Stimulated activated CD8-positive, alpha-beta memory T cell treated with anti-CD3 and anti-CD28 coated beads, Interleukin-7, amount 100 ng/mL, for 48 hours (primary cell): ENCODE measurements at places on chromosomes 7 and 10.
A peak's percentile ranks its signal among the peaks of the same experiment; 100 is the strongest.

GRCh38 chr7:147804032-147804431 is 786.5 kb upstream of the C7orf33 start:
- DNase-seq: no peak

GRCh38 chr7:146375170-146375569 is 258.6 kb downstream of the CNTNAP2 start:
- no peak for DNase-seq

DNA sequence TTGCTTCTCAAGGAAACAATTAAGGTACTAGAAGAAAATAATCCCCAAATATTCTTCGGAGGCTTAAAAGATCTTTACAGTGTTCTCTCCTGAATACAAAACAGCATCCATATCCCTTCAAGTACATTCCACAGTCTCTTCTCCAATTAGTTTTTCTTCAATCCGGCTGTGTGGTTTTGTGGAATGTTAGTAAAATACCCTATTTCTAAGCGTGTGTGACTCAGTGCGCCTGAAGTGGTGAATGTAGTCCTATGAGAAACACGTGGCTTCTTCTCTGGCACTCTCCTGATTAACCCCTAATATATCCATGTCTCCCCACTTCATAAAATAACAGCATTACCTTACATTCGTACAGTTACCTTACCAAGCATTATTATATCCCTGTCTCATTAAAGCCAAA is 570.2 kb downstream of the ARL4A start:
- DNase-seq: no peak

- peak; percentile 25 for DNase-seq
Measured at GRCh38 chr10:71094712-71095390, 117.5 kb upstream of the UNC5B start.

- DNase-seq: no peak
Measured at GRCh38 chr7:47792521-47793121, 155.6 kb downstream of the PKD1L1 start.

DNA sequence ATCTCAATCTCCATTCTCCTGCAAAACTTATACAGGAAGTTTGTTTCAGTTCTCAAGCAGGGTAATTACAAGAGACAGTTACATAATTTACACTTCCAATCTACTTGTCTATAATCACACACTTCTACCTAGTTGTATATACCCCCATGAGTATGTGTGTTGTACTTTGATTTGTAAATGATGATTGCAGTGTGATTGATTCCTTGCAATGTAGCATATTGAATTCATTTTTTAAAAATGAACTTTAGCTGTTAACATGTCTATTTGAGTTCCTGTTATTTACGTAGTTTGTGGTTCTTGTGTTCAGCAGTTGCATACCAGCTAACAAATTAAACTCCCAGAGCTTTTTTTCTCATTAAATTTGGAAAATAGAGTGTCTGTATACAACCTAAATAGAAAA is 102.5 kb upstream of the SAMD8 start:
- no peak for DNase-seq
